ENCODE measurements at places on chromosomes 11 and 22.

DNA sequence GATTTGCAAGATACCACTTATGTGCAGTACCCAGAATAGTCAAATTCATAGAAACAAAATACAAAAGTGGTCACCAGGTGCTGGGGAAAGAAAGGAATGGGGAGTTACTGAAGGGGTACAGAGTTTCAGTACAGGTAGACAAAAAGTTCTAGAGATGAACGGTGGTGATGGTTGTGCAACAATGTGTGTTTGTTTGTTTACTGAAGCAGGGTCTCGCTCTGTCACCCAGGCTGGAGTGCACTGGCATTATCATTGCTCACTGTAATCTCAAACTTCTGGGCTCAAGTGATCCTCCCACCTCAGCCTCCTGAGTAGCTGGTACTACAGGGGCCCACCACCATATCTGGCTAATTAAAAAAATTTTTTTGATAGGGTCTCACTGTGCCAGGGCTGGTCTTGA lies 12.1 kb downstream of the UBE2L6 start:
- no peak for DNase-seq

- no peak for DNase-seq
These were observed 9.4 kb downstream of the NPTXR start for GRCh38 chr22:38834215-38834953.

DNA sequence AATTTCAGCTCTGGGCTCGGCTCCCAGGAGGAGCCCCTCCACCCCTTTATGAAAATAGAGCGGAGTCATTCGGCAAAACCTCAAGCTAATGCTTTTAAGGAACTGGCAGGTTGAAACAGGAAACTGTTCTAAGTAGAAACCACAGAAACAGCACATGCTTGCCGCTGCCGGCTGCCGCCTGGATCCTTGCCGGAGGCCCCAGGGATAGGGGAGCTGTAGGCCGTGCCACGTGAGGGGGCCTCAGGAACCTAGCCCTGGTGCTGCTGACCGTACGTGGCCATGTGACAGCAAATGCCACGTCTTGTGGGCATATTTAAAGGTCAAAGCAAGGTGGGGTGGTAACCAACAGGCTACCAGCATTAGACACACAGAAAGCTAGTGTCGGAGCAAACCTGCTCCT lies 77.9 kb upstream of the TIMP3 start:
- DNase-seq: peak; percentile 96

GRCh38 chr11:61855939-61856680 lies 28.0 kb downstream of the FADS2 start:
- DNase-seq: no peak

DNA sequence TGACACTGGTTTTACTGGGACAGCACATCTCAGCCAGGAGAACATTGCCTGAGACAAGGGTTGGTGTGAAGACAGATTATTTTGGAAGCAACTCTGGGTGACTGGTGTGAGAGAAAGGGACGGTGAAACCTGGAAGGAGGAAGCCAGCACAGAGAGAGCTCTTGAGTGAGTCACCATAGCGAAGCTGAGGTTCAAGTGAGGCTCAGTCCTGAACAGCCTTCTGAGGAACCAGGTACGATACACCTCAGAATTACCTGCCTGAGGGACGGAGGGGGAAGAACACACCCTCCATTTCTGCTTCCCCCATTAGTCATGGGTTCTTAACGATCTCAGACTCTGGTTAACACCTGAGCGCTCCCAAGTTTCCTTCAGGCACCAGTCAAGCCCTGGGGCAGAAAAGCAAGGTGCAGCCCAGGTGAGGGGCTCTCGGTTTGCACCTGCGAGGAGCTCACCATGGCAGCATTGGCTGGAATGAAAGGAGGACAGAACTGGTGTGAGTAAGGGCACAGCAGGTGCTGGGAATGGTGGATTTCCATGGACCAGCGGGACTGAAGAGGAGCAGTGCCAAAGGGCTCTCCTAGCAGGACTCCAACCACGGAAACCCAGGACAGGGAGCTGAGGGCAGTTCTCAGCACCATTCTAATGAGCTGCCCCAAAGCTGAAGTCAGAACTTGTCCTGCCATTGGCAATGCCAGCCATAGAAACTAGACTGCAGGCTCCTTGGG lies 459.3 kb downstream of the OPCML start:
- no peak for DNase-seq

DNA sequence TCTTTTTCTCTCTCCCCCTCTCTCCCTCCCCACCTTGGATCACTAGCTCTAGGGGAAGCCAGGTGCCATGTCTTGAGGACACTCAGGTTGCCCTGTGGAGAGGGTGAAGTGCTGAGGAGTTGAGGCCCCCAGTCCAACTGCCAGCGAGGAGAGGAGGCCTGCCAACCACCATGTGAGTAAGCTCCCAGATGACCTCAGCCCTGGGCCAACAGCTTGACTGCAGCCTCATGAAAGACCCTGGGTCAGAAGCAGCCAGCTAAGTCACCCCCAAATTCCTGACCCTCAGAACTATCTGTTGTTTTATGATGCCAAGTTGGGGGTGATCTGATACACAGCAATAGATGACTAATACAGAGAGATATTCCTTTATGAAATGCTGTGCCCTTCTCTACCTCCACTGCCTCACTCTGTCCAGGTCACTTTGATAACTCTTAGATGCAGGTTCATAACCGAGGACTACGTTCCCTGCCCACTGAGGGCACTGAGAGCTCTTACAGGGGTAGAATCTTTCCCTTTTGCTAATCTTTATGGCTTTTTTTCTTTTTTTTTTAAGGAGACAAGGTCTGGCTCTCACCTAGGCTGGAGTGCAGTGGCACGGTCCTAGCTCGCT lies 8.0 kb downstream of the ARFGAP3 start:
- no peak for DNase-seq

DNA sequence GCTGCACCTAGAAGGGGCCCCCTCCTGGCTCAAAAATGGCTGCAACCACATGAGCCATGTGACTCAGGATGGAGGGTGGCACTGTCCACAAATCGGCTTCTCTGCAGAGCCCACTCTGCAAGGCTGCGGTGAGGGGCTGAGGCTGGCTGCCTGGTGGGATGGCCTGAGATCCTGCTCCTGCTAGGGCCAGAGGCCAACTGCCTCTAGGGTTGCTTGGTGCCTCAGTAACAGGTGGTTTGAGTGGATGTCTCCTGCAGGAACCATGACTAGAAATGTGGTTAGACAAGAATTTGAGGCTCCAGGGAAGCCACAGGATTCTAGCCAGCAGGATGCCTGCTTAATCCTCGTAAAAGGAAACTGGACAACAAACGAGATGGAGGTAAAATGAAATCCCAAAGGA lies 17.1 kb downstream of the PATZ1 start:
- no peak for DNase-seq

- peak; percentile 18 for DNase-seq
These were observed 373.5 kb downstream of the GUCY1A2 start for GRCh38 chr11:106644824-106645223.

GRCh38 chr22:36374603-36375024 lies 13.2 kb downstream of the MYH9 start:
- peak; percentile 58 for DNase-seq

GRCh38 chr11:9003573-9004182 lies at the start of gene NRIP3:
NRIP3 (minus strand) TSS chr11:9004001; CDS start chr11:9003935, 66 bp downstream.
- peak; percentile 77 for DNase-seq

GRCh38 chr22:47549741-47550340 lies 787.4 kb downstream of the TBC1D22A start:
- no peak for DNase-seq

GRCh38 chr11:75773595-75774353 lies 5.2 kb downstream of the DGAT2 start:
- DNase-seq: no peak

- DNase-seq: no peak
These were observed 14.0 kb downstream of the EP300 start for GRCh38 chr22:41106122-41106968.

- DNase-seq: no peak
These were observed 626.1 kb upstream of the ARHGAP42 start for GRCh38 chr11:100061006-100061405.

GRCh38 chr11:45005106-45005505 lies 54.4 kb upstream of the TP53I11 start:
- DNase-seq: no peak

DNA sequence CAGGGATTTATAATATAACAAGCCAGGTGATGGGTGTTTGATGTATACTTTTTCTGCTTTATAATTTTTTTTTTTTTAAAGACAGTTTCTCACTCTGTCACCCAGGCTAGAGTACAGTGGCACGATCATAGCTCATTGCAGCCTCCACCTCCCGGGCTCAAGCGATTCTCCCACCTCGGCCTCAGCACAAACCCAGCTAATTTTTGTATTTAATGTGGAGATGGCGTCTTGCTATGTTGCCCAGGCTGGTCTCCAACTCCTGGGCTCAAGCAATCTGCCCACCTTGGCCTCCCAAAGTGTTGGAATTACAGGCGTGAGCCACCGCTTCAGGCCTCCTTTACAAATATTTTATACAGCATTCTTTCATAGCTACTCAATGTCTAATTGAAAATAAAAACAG lies 48.6 kb downstream of the MORC2 start:
- no peak for DNase-seq

- no peak for DNase-seq
These were observed 375.3 kb downstream of the DYNC2H1 start for GRCh38 chr11:103484545-103484944.

GRCh38 chr11:34278693-34279297 lies 79.0 kb downstream of the ABTB2 start:
- DNase-seq: no peak

DNA sequence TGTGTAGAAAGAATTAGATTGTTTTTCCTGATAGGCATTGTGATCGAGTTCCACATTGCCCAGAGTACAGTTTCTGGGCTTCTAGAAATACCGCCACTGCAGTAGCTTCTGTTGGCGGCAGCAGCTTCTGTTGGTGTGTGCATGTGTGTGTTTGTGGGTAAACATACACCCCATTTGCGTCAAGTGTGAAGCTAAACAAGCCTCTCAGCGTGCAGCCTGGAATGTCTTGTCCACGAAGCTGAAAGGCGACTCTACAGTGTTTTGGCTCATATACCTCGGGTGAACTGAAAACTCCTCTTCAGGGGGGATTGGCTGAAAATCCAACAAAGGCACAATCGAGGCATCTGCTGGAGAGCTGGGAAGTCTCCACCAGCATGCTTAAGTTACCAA lies 112.0 kb upstream of the E2F8 start:
- DNase-seq: no peak

DNA sequence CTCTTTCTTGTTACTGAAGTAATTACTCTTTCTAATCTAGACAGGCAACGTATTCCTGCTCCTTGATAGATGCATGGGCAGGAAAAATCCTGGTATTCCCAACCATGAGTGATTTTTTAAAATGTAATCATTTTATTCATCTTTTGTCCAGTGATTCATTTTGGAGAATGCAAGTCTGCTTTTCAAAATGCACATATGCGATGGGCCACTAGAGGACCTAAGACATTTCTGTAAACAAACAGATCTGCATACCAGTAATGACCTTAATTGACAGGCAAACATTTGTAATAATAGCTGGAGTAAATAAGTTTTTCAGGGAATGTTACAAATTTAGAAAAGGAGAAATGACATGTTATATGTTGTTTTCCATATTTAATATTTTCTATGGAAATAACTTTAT lies 1167.6 kb downstream of the JRKL start:
- no peak for DNase-seq

GRCh38 chr22:35630387-35630793 lies 13.3 kb upstream of the MB start:
- DNase-seq: peak; percentile 87

- no peak for DNase-seq
These were observed 16.1 kb downstream of the ACO2 start for GRCh38 chr22:41485033-41485432.

DNA sequence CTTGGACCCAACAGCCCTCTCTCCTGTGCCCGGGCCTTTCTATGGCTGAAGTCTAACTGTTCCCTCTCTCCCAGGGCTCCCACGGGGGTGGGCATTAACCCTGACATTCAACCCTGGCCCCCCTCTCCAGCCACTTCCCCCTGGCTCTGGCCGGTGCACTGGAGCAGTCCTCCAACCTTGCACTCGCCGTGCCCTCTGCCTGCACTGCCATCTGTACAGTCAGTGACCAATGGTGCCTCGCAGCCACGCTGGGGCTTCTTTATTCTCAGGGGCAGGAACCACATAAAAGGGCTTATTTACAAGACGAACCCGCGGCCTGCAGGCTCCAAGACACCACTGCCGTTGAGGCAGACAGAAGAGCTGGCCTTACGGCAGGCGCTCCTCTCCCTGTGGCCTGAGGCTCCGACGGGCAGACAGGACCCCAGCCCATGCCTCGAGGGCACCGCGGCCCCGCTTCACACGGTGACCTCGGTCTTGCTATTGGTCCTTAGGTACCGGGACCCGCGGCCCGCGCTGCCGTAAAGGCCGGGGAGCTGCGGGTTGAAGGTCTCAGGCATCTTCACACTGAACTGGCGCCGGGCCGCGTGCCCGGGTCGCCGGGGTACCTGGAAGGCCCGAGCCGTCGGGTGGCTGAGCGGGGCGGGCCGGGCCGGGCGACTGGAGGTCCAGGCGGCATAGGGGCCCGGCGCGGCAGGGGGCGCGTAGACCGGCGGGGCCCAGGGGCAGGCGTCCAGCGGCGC lies 5.4 kb downstream of the SHISA8 start:
- DNase-seq: no peak

GRCh38 chr22:18114495-18114894 lies 3.9 kb downstream of the TUBA8 start:
- DNase-seq: no peak

DNA sequence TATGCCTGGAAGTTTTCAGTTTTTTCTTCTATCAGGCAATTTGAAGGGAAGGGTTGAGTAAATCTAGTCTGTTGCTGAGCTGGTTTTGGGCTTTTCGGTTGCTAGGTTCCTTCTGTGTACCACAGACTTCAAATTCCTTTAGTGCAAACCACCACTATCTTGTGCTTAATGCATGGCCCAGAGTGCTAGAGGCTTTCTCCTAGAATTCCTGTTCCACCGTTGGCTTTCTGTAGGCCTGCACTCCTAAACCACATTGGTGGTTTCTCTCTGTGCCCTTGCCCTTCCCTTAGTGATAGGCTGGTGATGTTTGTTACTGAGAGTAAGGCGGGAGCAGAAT lies 47.1 kb upstream of the CTSC start:
- DNase-seq: peak; percentile 50

GRCh38 chr22:46001046-46001425 lies 24.1 kb upstream of the WNT7B start:
- DNase-seq: no peak

DNA sequence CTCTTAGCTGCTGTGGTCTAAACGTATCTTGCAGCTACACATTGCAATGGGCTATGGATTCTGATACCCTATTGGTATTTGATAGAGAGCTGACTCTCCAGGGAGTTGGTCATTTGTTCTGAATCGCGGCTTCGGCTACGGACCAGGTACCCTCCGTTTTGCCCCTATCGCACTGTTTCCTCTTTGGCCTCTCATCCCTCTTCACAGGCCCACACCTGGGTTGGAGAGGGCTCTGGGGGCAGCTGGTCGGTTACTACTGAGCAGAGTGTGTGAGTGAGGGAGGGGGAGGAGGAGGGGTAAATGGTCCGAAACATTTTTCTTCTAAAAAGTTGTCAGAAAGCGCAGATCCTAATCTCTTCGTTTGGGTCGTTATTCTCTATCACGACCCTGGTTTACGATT lies 48.8 kb upstream of the HSD17B12 start:
- no peak for DNase-seq

DNA sequence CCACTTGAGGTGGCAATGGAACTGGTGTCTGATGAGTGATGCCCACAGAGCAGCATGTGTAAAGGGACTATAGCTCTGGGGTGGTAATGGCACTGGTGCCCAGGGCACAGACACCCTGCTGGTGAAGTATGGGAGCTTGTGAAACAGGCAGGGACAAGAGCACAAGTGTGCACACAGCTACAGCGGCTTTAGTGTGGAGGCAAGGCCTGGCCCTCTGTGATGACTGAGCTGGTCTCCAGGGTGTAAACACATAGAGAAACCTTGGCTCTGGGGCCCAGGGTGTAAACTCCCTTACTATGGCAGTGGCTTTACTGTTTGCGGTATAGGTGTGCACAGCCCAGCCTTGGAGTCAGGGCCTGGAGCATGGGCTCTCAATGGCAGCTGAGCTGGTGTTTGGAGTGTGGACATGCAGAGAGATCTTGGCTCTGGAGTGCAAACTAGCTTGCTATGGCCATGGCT lies 46.3 kb downstream of the BIRC2 start:
- no peak for DNase-seq

All from fibroblast of skin of right biceps (primary cell).